ENCODE measurements at places on chromosomes 7 and 10.

DNA sequence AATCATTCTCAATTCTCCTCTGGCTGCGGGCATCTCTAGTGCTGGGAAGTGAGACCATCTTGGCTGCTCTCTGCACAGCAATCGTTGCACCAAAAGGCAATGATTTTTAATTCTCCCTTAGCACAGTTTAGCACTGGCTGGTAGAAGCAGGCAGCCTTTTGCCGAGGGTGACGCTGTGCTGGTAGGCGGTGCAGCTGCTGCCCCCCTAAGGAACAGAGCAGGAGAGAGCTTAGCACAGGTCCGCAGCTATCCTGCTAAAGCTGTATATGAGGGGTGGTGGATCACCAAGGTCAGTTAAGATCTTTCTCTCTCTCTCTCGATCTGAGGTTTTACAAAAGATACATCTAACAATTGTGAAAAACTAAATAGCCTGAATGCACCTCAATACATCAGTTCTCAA is 390.1 kb downstream of the GATA3 start:
- DNase-seq: no peak

GRCh38 chr7:15747301-15747700 is 60.8 kb upstream of the MEOX2 start:
- no peak for DNase-seq

DNA sequence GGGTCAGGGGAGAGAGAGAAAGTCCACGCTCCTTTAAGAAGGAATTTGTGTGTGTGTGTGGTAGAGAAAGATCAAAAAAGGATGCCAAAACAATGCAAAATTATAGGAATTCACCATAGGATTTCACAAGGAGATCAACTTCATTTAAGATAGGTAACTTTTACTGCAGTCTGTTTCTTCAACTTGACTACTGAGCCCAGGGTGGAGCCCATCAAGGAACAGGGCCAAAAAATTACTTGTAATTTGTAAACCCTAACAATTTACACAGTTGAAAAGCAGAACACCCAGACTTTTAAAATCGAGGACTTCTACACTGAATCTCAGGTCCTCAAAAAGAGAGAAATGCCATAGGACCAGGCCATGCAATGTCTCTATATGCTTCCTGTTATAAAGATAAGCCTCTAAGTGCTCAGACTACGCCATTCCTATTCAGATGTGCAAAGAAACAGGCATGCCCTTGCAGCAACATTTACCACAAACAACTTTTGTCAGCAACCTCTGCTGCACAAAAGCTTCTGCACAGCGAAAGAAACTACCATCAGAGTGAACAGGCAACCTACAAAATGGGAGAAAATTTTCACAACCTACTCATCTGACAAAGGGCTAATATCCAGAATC is 10.6 kb upstream of the GIMAP4 start:
- no peak for DNase-seq

DNA sequence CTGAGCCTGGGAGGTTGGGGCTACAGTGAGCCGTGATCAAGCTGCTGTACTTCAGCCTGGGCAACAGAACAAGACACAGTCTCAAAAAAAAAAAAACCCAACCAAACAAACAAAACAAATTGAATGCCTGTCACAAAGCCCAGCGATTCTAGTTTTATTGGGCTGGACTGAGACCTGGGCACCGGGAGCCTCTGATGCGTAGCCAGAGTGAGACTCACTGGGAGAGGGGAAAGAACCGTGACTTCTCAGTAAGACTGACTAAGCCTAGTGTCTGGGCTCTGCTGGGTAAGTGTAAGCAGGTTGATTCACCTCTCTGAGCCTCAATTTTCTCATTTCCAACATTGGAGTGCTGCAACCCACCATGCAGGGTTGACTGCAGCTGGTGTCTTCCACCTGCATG is 10.1 kb upstream of the LEP start:
- no peak for DNase-seq

GRCh38 chr10:68435803-68436202 is 28.7 kb upstream of the RUFY2 start:
- DNase-seq: no peak

GRCh38 chr10:86486856-86487255 is 34.7 kb downstream of the WAPL start:
- DNase-seq: no peak

DNA sequence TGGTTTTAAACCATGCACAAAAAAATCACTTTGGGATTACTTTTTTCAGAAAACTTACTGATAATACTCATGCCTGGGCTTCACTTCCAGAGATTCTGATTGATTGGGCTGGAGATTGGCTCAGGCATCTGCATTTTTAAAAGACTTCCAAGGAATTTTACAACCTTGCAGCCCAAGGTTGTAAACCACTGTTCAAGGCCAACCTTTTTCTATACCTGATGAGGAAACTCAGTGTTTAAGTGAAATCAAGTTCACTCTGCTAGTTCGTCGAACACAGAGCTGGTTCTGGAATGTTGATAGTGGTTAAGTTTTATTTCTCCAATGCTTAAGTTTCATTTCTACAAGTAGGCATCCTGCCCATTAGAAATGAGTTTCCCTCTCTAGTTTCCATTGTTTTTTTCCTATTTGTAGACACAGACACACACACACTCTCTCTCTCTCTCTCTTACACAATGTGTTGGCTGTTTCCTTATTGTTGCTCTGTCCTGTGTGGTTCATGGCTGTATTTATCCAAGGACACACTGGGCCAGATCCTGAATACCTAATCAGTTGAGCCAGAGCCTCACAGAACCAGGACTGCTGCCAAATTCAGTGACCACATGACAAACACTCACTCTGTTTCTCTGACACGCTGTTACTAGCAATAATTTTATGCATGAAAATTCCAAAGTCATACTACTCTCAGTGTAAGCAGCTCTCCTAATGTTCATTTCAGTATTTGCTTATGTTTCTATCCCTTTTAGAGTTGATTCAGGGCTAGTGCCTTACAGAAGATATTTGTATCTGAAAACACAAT is 3.7 kb upstream of the IFIT1B start:
- DNase-seq: peak; percentile 89

DNA sequence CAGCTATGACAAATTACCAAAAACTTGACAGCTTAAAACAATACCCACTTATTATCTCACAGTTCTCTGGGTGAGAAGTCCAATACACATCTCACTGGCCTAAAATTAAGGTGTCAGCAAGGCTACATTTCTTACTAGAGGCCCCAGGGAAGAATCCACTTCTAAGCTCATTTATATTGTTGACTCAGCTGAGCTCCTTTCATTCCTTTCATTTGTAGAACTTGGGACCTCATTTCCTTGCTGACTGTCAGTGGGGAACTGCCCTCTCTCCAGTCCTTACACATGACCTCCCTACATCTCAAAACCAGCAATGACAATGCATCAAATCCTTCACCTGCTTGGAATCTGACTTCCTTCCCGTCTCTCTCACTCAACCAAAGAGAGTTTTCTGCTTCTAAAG is 240.3 kb downstream of the IPMK start:
- no peak for DNase-seq

DNA sequence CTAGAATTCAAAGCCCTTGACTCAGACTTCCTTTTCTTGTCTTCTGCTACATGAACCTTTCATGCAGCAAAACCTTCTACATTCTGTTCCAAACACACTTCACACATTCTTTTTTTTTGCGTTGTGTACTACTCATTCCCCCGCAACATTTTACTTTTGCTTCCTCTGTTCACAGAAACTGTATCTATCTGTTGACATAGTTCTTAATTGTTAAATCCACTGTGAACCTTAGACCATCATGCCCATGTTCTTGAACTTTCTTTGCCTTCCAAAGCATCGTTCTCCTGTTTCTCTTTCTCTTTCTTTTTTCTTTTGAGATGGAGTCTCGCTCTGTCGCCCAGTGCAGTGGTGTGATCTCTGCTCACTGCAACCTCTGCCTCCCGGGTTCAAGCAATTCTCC is 14.2 kb downstream of the CCSER2 start:
- no peak for DNase-seq

DNA sequence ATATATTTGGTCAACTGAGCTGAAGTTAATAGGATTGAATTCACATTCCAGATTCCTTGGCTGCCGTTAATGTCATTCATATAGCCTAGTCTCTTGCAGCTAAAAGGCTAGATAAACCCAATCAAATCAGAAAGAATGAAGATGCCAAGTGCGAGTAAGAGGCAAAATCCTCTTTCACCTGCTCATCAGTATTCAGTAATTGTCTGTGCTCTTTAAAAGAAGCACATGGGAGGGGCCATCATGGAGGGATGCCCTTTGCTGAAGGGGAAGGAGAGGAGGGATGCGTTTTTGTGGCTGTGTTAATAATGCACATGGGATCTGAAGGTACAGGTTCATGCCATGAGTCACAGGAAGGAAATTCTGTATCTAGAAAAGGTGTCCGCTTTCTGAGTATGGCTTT is 232.2 kb downstream of the TMEM178B start:
- no peak for DNase-seq

DNA sequence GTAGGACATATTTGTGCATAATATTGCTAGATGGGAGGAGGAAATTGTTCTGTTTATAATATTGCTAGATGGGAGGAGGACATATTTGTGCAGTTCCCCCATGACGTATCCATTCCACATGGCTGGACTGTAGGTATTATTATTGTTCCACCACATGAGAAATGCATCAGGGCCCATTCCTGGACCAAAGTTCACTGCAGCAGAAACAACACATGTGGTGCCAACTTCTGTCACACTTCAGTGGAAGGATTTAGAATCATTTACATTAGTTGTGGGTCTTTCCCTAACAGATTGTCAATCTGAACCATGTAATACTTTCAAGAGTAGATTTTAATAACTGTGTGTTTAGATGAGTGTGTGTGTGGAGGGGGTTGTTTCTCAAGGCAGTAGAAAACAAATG is 32.7 kb upstream of the MACC1 start:
- no peak for DNase-seq

DNA sequence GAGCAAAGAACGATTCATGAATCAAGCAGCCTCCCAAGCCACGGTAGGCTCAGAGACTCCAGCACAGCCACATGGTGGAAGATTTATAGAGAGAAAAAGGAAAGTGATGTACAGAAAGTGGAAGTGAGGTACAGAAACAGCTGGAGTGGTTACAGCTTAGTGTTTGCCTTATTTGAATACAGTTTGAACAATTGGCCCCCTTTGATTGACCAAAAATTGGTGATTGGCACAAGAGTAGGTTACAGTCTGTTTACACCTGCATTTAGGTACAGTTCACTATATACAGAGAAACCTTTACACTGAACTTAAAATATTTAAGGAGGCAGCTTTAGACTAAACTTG is 136.4 kb upstream of the ASAH2 start:
- no peak for DNase-seq

GRCh38 chr10:116892907-116893685 is 43.8 kb downstream of the ENO4 start:
- DNase-seq: no peak

GRCh38 chr7:11315666-11316258 is 342.1 kb downstream of the PHF14 start:
- no peak for DNase-seq

DNA sequence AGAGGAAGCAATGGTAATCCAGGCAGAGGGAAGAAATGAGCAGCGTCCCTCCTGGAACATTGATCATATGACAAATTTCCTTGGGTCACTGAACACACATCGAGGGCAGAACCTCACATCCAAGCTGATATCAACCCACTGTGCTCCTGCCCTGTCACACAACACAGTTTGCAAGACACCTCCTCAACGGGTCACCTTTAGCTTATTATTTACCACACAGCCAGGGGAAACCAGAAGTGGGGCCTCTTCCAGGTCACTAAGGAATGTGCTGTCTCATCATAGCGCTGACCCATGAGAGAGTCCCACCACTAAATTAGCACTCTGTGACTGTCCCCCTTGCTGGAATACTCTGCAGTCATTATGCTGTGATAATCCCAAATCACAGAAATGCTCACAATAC is 69.7 kb upstream of the PPP1R3C start:
- DNase-seq: no peak

DNA sequence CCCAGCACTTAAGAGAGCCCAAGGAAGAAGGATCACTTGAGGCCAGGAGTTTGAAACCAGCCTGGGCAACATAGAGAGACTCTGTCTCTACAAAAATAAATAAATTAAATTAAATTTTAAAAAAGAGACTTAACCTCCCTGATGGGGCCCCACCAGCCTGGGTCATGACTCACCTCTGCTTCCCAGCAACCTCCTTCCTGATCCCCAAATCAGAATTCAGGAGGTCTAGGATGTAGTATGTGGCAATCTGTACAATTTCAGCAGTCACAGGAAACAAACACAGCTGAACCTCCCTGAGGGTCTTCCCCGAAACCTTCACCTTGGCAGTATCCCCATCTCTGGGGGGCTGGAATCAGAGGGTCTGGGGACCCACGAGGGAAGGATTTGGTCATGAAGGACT is 9.7 kb upstream of the PPP1R35 start:
- no peak for DNase-seq

DNA sequence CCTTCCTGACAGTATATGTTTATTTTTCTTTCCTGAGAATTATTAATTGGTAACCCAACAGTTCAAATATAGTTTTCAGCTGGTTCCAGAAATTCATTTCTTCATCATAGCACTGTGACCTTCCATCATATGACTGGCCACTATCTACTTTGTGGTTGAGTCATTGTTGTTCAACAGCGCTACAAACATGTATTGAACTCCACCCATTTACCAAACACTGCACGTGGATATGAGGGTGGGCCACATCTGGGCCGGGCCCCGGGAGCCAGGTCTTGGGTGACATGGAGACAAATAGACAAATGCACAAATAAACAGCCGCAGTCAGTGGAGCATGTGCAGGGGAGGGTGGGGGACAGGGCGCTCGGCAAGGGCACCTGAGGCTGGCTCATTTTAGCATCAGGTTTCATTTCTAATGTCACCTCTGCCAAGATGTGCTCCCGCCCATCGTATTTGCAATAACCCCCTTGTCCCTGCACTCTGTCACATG is 24.0 kb upstream of the EEPD1 start:
- no peak for DNase-seq

Measured in substantia nigra (tissue), 51 donors.